ENCODE measurements at places on chromosomes 5 and 9.

DNA sequence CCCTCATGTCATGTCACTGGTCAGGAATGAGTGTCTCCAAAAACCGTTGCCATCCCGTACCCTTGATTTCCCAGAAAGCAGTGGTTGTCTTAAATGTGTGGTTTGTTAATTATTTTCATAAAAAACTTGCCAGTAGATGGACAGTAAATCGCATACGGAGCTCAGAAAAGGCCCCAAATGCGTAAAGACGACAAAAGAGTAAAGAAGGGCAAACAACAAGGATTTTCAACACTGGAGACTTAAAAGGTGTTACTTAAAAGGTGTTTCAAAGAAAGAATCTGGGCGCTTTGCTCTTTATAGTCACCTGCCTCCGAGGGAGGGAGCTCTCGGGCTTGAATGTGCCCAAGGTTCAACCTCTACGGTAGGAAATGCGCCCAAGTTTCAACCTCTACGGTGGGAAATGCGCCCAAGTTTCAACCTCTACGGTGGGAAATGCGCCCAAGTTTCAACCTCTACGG, 734 bp downstream of the KIF27 start:
- peak; percentile 79 for DNase-seq

DNA sequence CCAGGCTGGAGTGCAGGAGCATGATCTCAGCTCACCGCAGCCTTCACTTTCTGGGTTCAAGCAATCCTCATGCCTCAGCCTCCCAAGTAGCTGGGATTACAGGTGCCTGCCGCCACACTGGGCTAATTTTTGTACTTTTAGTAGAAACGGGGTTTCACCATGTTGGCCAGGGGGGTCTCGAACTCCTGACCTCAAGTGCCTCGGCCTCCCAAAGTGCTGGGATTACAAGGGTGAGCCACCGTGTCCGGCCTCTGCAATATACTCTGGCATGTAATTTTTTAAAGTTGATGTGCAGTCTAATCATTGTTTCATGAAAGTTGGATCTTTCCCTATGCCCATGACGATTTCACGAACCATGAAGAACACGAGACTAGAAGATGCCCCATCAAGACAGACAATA, 28.6 kb upstream of the PPP1R26 start:
- no peak for DNase-seq

GRCh38 chr9:8036914-8037524, 237.4 kb upstream of the DMAC1 start:
- DNase-seq = no peak

- no peak for DNase-seq
Observed at GRCh38 chr9:35267710-35268109, 105.9 kb downstream of the UNC13B start.

- DNase-seq = no peak
Observed at GRCh38 chr5:181133610-181134231, 2.8 kb upstream of the OR2V1 start.

GRCh38 chr5:38331831-38332230, 73.5 kb downstream of the EGFLAM start:
- DNase-seq = no peak

DNA sequence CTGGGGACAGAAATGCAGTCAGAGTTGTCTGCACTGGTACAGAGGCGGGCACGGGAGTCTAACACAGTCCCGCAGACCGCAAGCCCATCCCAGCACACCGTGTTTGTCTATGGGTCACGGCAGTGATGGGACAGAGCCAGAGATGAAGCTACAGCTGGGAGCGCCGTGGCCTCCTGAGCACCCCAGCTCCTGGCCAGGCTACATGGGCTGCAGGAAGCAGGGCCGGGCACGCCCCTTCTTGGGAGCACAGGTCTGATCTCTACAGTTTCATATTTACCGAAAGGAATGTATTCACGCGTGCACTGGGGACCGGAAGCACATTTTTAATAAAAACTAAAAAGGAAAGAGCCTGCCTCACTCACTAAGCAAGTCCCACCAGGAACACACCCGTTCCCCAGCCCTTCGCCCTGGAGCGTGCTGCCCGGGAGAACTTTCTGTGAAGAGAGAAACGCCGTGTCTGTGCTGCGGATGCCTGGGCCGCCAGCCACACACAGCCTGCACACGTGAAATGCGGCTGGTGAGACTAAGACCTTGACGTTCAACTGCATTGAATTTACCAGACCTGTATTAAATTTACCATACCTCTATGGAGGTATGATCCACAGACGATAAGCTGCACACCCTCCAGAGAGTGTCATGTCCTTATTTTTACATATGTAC, 81.1 kb downstream of the VAV2 start:
- no peak for DNase-seq

- DNase-seq = no peak
Observed at GRCh38 chr5:177483994-177484901, 10.8 kb upstream of the DBN1 start.

GRCh38 chr9:135222881-135223760, 135.7 kb downstream of the OLFM1 start:
- no peak for DNase-seq

DNA sequence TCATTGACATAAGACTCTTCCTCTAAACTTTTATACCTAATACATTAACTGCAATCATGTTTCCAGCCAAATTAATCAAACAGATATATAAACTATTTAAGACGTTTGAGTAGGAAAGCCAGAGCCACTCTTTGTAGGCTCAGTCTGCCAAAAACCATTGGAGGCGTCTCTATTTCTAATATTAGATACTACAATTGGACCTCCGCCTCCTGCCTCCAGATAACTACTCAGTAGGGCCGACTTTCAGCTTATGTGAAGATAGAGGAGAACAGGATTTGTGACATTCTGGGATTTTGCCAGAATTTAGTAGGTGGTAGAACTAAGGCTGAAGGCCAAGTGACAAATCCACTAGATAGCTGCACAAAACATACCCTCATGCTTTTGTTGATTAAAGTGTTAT, 463.0 kb downstream of the CETN3 start:
- DNase-seq = peak; percentile 31

- no peak for DNase-seq
Observed at GRCh38 chr9:128374221-128374675, 3.1 kb downstream of the URM1 start.

DNA sequence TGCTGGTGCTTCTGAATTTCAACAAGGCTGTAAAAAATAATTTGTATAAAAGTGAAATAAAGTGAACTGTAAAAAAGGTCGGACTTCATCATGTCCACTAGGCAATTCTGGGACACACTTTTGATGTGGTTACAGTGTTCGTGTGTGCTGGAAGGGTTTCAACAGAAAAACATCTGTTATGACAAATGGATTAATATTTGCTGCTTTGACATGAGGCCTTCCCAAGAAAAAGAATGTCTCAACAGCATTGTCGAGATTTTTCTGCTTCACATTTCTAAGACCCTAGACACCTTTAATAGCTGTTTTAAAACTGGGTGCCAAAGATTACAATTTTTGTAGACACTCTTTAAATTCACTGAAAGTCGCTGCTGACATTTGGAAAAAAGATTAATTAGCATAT, 216.6 kb downstream of the SLC12A2 start:
- no peak for DNase-seq

- no peak for DNase-seq
Observed at GRCh38 chr5:38187532-38187931, 70.8 kb upstream of the EGFLAM start.

- DNase-seq = no peak
Observed at GRCh38 chr5:141919218-141920119, 4.2 kb upstream of the DELE1 start.

- DNase-seq = no peak
Observed at GRCh38 chr5:163529698-163530097, 24.3 kb downstream of the MAT2B start.

DNA sequence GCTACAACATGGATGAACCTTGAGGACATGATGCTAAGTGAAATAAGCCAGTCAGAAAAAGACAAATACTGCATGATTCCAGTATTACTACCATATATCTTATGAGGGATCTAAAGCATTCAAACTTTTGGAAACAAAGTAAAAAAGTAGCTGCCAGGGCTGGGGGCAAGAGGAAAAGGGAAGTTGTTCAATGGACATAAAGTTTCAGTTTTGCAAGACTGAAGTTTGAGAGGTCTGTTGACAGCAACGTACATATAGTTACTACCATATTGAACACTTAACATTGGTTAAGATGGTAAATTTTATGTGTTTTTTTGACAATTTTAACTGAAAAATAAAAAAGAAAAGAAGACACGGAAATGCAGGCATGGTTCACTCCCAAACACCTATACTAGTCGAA, 77.6 kb downstream of the MAPKAP1 start:
- DNase-seq = no peak

- DNase-seq = no peak
Observed at GRCh38 chr5:150179019-150179620, 10.7 kb upstream of the SLC6A7 start.

GRCh38 chr5:111676466-111676865, 80.5 kb downstream of the NREP start:
- no peak for DNase-seq

DNA sequence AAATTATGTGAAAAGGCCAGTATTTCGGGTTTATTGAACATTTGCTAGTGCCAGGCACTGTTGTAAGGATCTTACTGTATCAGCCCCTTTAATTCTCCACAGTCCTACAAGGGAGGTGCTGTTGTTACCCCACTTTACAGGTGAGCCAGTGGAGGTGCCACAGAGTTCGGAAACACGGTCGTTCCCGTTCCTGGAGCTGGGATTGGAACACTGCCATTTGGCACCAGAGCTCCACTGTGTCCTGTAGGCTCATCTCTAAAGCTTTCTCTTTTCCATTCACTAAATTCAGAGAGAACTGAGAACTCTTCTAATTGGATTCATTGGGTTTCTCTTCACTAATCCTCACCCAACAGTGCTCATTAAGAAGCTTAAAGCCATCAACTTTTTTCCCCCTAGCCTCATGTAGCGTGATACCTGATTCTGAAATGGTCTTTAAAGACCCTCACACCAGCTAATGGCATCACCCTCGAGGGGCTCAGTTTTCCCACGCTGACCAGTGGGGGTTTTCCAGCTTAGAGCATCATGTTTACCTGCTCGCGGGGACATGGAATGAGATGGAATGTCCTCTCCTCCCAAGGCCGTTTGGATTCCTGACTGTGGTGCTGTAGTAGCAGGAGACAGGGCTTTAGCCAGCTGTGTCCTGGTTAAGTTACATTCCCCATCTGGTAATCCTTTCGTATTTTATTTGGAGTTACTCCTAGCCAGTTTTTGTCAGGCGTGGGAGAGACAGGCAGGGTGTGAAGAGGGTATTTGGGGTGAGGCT, 5.8 kb downstream of the ERGIC1 start:
- DNase-seq = no peak

- DNase-seq = no peak
Observed at GRCh38 chr5:173451651-173452050, 123.4 kb upstream of the STC2 start.

GRCh38 chr5:59317023-59317773, 576.3 kb downstream of the PDE4D start:
- DNase-seq = no peak

DNA sequence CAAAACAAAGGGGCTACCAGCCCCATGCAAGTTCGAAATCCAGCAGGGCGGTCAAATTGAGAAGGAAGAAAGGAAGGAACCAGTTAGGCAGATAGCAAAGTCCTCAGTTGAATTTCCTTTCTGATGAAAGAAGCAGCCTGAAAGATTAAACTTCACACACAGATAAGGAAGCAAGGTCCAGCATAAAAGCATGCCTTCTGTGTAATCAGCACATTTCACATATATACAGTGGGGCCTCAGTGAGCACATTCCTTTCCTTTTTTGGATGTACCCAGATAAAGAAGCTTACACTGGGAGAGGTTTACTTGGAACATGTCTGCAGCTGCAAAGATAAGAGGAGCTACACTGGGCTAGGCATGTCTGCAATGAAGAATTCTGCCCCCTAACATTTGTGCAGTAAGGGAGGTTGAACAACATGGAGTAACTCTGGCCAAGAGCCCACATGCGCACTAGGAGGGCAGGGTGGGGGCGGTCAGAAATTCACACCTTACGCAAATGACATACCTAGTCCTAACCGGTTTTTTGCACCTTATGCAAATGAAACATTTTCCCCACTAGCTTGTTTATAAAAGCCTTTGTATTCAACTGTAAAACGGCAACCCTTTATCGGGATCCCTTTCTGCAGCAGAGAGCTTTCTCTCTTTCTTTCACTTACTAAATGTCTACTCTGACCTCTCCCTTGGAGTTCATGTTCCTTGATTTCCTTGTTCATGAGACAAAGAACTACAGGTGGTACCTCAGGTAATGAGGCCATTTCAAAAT, 149.7 kb upstream of the FBXL17 start:
- DNase-seq = no peak

- DNase-seq = peak; percentile 36
Observed at GRCh38 chr5:151002250-151002649, 18.1 kb upstream of the GPX3 start.

DNA sequence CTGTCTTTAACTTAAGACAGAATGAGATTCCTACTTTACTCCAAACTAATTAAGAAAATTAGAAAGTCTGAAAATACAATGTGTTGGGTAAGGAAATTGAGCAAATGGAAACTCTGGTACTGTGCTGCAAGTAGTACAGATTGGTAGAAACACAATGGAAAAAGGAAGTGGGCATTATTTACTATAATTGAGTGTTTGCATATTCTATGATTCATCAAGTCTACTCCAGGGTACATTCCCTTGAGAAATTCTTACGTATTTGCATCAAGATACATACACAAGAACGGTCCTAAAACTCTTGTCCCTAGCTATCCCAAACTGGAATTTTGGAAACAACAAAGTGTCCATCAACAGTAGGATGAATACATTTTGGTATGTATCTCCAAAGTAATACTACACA, 123.5 kb upstream of the TARS1 start:
- no peak for DNase-seq

- no peak for DNase-seq
Observed at GRCh38 chr9:23941051-23941450, 115.0 kb upstream of the ELAVL2 start.

- DNase-seq = no peak
Observed at GRCh38 chr5:74934949-74935751, 69.0 kb upstream of the FAM169A start.

DNA sequence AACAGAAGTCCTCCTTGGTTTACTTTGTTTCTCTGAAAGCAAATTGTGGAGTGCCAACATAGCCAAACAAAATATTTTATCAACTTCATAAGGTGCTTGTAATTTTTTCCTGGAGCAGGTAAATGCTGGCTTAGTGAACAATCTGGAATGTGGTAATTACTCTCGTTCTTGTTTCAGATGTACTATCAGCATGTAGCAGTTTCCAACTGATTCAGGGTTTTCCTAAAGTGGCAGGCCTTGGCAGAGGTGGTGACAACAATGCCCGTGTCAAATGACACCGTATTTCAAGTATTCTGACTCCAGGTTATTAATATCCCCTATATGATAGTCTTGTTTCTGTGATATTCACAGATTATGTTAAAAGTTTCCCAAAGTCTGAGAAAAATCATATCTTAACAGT, 1.2 kb downstream of the C9orf72 start:
- no peak for DNase-seq

GRCh38 chr5:129857116-129857515, 47.1 kb upstream of the CHSY3 start:
- DNase-seq = no peak

GRCh38 chr5:136133922-136134379, 1.3 kb downstream of the SMAD5 start:
- DNase-seq = no peak

Measured in left kidney (tissue), 8 donors.